ENCODE measurements at places on chromosomes 16 and 17. TPM values are rescaled to one million over a fixed set of nuclear protein-coding genes. Genes with fewer than 3 reads are reported as not detected.
A peak's percentile ranks its signal among the peaks of the same experiment; 100 is the strongest.

DNA sequence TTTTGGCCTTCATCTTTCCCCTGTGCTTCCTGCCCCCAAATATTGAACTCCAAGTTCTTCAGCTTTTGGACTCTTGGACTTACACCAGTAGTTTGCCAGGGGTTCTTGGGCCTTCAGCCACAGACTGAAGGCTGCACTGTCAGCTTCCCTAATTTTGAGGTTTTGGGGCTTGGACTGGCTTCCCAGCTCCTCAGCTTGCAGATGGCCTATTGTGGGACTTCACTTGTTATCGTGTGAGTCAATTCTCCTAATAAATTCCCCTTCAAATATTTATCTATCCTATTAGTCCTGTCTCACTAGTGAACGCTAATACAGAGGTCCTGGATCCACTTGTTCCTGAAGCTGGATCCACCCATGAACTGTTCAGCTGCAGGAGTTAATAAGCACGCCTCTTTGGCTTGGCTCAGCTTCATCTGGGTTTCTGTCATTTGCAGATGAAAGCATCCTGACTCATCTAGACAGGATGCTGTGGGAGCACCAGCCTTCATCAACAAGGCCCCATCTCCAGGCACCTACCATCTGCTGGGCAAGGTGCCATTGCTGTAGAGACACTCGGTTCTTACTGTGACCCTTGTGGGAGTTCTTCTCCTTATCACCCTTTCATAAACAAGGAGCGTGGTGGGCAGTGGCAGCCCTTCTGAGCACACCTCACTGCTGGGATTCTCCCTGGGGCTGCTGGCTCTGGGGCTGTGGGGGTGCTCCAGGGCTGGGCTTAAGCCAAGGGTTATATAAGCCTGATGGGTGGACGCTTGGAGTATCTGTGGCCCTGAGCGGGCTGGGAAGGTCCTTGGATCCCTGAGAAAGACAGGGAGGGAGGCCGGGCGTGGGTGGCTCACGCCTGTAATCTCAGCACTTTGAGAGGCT is 23.1 kb downstream of the LAT start:
- H3K36me3 ChIP-seq: no peaks in the 10 kb centered on the region
- peak overlapping the region; percentile 89 for H3K4me3 ChIP-seq
- peak; percentile 43 for DNase-seq
- peaks cover 65% of the 10 kb centered on the region for H3K4me1 ChIP-seq

DNA sequence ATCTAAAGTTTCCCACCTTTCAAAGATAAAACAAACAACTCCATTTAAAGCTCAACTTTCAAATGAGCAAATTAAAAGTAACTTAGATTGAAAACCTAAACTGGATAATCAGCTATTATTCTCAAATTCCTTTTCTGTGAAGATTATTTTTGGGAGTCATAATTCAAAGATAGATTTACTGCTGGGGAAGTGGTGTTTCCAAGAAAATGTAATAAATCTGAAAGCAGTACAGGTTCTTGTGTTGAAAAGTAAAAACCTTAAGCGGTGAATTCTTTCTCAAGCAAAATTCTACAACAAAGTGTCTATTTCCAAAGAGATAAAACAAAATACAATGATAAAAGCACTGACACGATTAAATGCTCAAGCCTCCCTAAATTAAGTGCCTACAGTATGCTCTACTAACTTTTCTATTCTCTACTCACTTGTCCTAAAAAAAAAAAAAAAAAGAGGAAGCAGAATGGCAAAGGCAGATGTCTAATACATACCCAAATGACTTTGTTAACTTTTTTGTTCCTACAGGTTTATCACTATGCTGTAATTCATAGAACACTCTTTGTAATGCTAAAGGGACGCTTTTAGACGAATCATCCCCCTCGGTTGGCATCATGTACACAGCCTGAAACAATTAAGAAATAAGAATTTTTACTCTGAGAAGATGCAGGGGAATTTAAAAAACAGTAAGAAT is 34.5 kb downstream of the LITAFD start:
- no peaks in the 10 kb centered on the region for H3K27me3 ChIP-seq
- DNase-seq: no peak
- no peak overlapping the region for H3K4me3 ChIP-seq
- peaks cover 96% of the 10 kb centered on the region for H3K36me3 ChIP-seq

- no peak for DNase-seq
- H3K27me3 ChIP-seq: no peaks in the 10 kb centered on the region
- no peak overlapping the region for H3K27ac ChIP-seq
- H3K4me3 ChIP-seq: no peak overlapping the region
Observed at GRCh38 chr17:20063665-20064648, 54.8 kb downstream of the SPECC1 start.

DNA sequence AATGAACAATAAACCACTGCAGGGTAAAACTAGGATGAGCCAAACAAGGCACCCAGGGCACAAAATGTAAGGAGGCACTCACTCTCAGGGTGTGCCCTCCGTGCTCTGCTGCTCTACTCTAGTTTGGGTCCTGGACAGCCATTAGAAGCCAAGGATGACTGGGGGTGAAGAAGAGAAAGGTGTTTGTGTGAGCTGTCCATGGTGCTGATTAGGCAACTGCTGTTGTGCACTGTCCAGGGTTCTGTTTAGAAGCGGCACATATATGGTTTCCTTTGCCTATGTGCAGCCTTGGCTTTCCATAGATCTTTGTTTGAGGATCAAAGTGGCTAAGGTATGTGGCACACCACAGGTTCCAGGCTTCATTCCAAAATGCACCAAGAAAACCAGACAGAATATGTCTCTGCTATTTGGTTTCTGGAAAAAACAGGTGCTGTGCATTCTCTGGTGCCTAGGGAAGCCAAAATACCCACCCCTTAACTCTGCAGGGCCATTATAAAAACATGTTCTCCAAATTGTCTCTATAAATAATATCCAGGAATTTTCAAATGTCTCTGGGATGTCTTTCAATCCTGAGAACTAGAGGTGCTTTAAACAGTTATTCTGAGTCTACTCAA is 123.5 kb downstream of the CBLN1 start:
- no peaks in the 10 kb centered on the region for H3K36me3 ChIP-seq
- peak; percentile 1 for DNase-seq
- no peak overlapping the region for H3K4me3 ChIP-seq
- H3K27me3 ChIP-seq: peaks cover 7% of the 10 kb centered on the region

GRCh38 chr17:59154292-59154720 is 680 bp downstream of the SKA2 start:
- no peak for DNase-seq
- no peak overlapping the region for H3K27ac ChIP-seq
- peaks cover 40% of the 10 kb centered on the region for H3K4me1 ChIP-seq
- H3K36me3 ChIP-seq: peaks cover 5% of the 10 kb centered on the region
- H3K4me3 ChIP-seq: no peak overlapping the region
- no peaks in the 10 kb centered on the region for H3K27me3 ChIP-seq

DNA sequence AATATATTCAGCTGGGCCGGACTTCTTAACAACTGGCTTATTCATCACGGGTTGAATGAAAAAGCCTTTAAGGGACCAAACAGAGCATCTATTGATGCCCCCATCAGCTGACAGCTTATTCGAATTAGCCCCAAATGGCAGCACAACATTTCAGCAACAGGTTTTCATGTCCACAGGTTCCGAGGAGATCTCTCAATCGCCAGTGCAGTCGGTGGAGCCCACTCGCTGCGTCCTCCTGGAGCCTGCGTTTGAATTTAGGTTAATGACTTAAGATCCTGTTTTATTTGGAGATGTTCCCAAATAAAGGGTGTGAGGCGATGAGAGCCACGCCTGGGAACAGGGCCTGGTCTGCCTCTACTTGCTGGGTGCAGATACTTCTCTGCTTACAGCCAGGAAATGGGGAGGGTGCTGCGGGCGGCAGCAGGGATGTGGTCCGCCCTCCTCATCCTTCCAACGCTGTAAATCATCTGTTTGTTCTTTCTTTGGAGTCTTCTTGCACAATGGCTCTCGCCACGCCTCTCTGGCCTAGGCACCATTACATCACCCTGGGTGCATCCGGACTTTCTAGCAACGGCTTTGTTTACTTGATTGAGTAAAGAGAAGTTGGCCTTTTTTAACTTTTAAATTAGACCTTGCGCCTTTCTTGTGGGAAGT is 22.6 kb downstream of the NDE1 start:
- no peaks in the 10 kb centered on the region for H3K36me3 ChIP-seq
- DNase-seq: peak; percentile 50
- no peaks in the 10 kb centered on the region for H3K27me3 ChIP-seq
- H3K4me1 ChIP-seq: peaks cover 46% of the 10 kb centered on the region
- H3K4me3 ChIP-seq: peak overlapping the region; percentile 86

DNA sequence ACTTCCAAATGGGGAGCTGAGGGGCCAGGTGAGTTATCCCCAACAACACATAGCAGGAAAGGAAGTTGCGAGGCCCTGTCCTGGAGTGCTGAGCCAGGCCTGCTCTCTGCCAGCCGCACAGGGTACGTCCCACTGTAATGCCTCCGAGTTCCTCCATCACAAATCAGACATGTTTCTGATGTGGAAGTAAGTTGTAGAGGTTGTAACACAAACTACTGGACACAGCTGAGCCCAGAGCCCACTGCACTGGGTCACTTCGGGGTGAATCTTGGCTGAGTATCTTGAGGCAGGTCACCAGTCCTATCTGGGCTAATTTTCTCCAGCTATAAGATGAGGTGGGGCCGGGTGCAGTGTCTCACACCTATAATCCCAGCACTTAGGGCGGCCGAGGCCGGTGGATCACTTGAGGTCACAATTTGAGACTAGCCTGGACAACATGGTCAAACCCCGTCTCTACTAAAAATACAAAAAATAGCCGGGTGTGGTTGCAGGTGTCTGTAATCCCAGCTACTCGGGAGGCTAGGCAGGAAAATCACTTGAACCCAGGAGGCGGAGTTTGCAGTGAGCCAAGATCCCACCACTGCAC is 100.8 kb upstream of the CDH5 start:
- H3K4me3 ChIP-seq: no peak overlapping the region
- H3K36me3 ChIP-seq: no peaks in the 10 kb centered on the region
- H3K27ac ChIP-seq: no peak overlapping the region
- H3K27me3 ChIP-seq: peaks cover 50% of the 10 kb centered on the region

- peaks cover 15% of the 10 kb centered on the region for H3K4me1 ChIP-seq
- no peak for DNase-seq
- no peak overlapping the region for H3K27ac ChIP-seq
- H3K4me3 ChIP-seq: no peak overlapping the region
- H3K36me3 ChIP-seq: peaks cover 27% of the 10 kb centered on the region
Observed at GRCh38 chr17:2691069-2691871, 20.3 kb downstream of the CLUH start.

DNA sequence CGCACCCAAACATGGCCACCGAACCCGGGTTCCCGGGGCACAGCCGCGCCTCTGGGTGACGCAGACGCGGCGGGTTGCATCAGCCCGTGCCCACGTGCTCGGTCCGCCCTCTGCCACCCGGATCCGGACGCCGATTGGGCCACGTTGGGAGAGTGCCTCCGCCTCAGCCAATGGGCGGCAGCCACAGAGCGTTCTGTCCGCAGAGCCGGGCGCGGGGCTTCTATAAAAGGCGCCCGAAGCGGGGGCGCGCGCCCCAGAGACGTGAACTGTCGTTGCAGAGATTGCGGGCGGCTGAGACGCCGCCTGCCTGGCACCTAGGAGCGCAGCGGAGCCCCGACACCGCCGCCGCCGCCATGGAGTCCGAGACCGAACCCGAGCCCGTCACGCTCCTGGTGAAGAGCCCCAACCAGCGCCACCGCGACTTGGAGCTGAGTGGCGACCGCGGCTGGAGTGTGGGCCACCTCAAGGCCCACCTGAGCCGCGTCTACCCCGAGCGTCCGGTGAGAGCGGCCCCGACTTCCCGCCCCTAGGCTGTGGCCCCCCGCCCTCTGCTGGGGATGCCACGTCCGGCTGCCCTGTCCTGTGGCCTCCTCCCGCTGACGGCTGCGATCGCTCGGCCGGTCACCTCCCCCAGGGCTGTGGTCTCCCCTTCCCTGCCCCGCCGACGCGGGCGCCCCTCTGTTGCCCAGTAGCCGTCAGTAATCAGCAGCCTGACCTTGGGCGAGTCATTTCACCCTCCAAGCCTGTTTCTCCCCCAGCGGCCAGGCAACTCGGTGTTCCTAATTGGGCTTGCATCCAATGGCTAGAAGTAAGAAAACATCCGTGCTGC is at the start of gene HERPUD1:
Gene HERPUD1 (plus strand): TSS at position 251 of the 829 bp plus-strand sequence. CDS start 103 bp downstream, at position 354.
- peak; percentile 99 for DNase-seq
- H3K4me1 ChIP-seq: peaks cover 43% of the 10 kb centered on the region
- peak within 1 kb of the TSS; percentile 99 for H3K4me3 ChIP-seq
- H3K27me3 ChIP-seq: no peaks in the 10 kb centered on the region
- H3K27ac ChIP-seq: peak within 1 kb of the TSS; percentile 95

DNA sequence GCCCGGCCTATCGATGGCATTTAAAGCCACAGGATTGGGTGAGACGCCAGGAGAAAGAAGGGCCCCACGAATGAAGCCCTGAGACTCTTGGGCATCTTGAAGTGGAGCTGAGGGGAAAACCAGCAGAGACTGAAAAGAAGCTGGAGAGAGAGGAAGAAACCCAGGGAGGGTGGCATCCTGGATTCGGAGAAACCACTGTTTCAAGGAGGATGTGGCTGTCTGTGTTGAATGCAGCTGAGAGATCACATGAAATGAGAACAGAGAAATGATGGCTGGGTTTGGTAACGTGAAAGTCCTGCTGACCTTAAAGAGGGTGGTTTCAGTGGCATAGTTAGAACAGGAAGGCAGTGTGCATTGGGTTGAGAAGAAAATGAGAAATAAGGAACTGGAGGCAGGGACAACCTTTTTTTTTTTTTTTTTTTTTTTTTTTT is 3.8 kb downstream of the TNFSF12 start:
- H3K4me1 ChIP-seq: peaks cover 73% of the 10 kb centered on the region
- H3K4me3 ChIP-seq: peak overlapping the region; percentile 77
- H3K36me3 ChIP-seq: no peaks in the 10 kb centered on the region
- DNase-seq: no peak

The CD300A gene
- 14.1 TPM for polyA plus RNA-seq

The SLC12A3 gene
- not detected for polyA plus RNA-seq

The SPATA32 gene
- polyA plus RNA-seq: 0.81 TPM

The MYH11 gene
- 0.20 TPM for polyA plus RNA-seq

The CDH1 gene
- not detected for polyA plus RNA-seq

The PYDC1 gene
- not detected for polyA plus RNA-seq

The IL34 gene
- not detected for polyA plus RNA-seq

The PIK3R6 gene
- polyA plus RNA-seq: not detected

The PEMT gene
- polyA plus RNA-seq: 27.5 TPM

Measured in naive thymus-derived CD8-positive, alpha-beta T cell (primary cell).